ENCODE measurements at places on chromosomes 5 and 9.
A peak's percentile ranks its signal among the peaks of the same experiment; 100 is the strongest.

DNA sequence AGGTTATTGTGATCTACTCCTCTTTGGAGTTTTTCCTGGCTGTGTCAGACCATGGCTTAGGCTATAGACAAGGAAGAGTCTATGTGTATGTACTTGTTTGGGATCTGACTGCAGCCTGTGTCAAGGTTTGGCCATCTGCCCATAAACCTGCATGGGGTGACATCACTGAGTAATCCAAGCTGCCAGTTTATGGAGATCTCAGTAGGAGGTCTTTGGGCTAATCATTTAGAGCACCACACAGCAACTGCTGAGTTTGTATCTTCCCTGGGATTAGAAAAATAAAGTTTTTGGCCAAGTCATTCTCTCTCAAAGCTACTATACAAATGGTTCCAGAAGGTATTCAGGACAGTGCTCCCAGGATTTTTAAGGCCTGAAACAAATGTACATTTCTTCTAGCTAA lies 65.5 kb upstream of the HSPB3 start:
- peak; percentile 44 for DNase-seq

GRCh38 chr5:178182158-178182876 lies 4.9 kb downstream of the GMCL2 start:
- DNase-seq = no peak

DNA sequence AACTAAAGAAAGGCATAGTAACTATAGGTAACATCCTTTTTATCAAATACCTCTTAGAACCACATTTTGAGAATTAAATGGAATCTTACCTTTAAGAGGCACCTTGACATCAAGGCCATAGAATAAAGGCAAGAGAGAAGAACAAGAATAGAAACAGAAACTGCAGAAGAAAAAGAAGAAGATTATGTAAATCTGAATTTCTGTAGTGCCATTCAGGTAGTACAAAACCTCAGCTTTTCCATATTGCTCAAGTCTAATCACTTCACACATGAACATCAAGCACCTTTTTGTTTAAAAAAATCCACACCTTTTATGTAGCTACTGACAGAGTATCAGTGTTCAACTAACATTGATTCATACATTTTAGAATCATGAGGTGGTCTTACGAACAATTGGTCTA lies 91.8 kb upstream of the DPYSL3 start:
- no peak for DNase-seq

DNA sequence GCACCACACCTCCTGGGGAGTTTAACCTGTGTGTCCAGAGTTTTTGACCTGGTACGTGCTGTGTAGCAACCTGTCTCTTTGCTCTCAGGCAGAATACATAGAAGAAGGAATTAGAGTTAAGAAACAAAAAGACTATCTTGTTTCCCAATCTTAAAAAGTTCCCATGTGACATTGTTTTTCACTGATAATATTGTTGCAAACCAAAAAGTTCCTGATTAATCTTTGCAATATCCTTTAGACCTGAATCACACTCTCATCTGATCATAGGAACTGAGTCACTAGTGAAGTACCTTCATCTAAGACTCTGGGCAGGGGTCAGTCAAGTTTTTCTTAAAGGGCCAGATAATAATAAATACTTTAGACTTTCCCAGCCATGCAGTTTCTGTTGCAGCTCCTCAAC lies 35.1 kb downstream of the BASP1 start:
- peak; percentile 36 for DNase-seq

- no peak for DNase-seq
Measured at GRCh38 chr9:29625292-29625731, 2052.0 kb upstream of the C9orf72 start.

DNA sequence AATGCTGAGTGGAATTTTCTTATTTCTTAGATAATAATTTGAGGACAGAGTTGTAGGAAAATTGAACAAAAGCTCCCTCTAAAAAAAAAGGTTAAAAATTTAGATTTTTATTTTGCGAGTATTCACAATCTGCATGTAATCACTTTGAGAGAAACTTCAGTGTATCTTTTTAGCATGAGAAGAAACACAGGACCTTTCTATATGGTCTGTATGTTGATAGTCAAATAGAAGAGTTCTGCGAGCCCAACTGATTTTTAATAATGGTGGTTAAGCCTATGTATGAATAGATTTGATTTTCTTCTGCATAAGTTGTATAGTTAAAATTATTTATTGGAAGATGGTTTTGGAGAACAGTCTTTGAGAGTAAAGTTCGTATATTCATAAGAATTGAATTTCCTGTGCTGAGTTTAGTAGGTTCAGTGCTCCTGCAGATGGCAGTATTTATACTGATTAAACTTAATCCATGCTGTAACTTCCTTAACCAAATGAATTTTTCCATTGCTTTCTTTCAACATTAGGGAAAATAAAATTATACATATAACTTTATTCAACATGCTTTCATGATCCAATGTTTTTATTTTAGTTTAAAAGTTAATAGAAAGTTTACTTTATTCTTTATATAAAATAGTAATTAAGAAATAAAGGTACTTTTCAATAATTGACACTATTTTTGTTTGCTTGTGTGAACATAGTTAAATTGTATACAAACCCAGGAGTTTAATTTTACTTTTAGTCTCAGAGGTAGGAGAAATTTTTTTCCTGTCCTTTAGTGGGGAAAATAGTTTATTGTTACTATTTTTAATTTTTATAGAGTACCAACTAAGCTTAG lies 19.6 kb downstream of the TCERG1 start:
- peak; percentile 51 for DNase-seq

DNA sequence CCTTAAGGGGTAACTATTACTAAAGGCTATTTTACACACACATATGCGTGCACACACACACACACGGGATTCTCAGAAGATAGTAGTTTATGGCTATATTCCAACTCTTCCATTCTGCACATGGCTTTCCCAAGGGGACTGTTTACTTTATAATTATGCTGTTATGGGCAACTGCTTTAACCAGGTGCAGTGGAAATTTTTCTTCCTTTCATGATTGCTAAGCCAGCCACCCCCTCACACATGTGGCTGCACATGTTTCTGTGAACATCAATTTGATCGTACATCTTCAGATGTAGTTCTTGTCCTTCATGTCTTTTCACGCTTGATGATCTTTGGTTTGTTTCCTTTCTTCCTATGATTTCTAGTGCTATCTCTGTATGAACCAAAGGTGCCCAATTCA lies 37.0 kb downstream of the MRPS30 start:
- no peak for DNase-seq
